Fibroblast of pulmonary artery (primary cell): ENCODE measurements at places on chromosomes 11 and 22.

- peak; percentile 72 for DNase-seq
These were observed 6.7 kb upstream of the CAPRIN1 start for GRCh38 chr11:34044664-34045485.

DNA sequence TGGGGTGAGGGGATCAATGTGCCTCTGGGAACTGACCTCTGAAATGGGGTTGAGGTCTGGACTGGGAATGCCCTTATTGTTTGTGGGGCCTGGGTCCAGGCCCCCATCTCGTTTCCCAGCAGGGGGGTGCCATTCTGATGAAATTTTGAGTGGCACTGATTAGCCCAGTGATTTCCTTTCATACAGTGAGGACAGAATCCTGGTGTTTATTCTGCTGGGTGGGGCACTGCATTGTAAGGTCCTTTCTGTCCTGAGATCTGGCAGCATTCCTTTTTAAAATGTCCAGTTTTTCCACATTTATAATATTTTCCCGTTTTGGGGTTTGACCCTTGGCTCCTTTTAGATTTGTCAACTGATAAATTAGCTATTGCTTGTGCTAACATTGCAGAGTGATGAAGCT, 27.1 kb downstream of the OR10A6 start:
- DNase-seq: no peak

DNA sequence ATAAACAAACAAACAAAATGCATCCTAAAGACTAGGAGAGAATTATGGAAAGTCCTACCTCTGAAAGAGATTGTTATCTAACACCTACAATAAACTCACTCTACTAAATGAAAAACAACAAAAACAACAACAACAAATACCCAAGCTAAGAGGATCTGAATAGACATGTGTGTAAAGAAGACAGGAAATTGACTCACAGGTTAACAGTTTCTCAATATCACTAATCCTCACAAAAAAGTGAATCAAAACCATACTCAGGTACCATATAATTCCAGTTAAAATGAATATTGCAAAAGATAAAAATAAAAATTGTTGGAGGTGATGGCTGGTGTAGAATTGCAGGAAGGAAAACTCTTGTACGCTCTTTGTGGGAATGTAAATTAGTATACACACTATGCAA, 110.4 kb upstream of the TOP3B start:
- DNase-seq: no peak

- DNase-seq: no peak
These were observed 192.6 kb downstream of the DSCAML1 start for GRCh38 chr11:117604336-117604995.

- DNase-seq: peak; percentile 44
These were observed 3.1 kb downstream of the GAB2 start for GRCh38 chr11:78414321-78415051.

- no peak for DNase-seq
These were observed 1.9 kb downstream of the GRAMD4 start for GRCh38 chr22:46622081-46622521.

- peak; percentile 71 for DNase-seq
These were observed 4.7 kb upstream of the C11orf96 start for GRCh38 chr11:43937434-43938411.

GRCh38 chr11:638631-639331, 1.7 kb downstream of the DRD4 start:
- no peak for DNase-seq

DNA sequence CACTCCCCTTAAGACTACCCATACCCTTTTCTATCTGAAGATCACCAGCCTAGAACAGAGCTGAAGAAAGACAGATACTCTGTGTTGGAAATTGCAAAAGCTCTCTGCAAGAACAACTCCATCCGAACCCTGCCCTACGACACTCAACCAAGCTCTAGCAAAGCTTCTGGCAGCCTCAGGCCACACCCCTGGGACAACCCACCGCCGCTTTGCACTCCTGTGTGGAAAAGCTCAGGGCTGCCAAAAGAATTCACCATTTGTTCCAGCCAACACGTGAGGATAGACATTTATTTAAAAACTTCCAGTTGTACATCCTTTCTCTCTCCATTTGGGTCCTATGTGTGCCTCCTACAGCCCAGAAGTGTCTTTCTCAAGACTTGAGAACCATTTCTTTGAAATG, 62.4 kb upstream of the CD5 start:
- DNase-seq: no peak

DNA sequence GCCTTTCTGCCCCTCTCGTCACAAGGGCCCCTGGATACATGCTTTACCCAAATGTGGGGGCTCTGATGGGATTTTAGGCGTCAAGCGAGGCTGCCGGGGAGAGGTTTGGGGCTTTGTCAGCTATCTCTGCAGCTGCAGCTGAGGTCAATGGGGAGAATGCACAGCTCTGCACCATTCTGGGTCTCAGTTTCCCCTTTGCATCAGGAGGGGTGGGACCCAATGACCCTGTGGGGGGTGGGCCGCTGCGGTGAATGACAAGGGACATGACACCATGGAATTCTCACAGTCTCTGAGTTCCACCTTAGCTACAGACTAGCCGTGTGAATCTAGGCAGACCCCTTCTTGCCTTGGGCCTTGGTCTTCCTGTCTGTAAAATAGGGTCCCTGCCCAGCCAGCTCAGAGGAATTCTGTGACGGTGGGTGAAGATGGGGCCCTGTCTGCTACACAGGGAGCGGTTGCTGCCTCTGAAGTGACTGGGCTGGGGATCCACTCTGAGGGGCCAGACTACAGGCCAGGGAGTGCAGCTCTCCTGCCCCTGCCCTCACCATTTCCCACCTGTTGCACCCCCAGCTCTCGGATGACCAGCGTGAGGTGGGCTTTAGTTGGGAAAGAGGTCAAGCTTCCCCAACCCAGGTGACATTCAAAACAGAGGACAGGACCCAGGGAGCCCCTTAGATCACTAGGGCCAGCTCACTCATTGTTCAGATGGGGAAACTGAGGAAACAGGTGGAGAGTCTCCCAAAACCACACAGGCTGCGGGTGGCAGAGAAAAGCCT, 35.9 kb upstream of the WNT11 start:
- DNase-seq: no peak

DNA sequence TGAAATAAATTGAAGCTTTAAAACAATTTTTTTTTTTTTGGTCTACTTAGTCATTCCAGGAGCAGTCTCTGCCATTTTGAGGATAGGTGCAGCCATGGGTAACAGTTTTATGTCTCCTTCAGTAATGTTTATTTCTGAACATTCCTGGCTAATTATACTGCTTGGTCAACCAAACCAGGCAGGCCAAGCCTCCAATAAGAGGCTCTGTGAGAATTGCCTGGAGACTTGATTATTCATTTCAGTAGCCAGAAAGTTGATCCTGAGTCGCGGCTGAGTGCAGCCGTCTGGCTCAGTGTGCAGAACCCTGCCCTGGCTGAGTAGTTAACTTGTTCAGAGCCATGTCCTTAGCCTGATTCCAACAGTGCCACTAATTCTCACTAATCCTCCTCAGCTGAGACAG, 364.0 kb upstream of the FAT3 start:
- DNase-seq: no peak

GRCh38 chr11:123137431-123138224, 57.4 kb downstream of the CLMP start:
- DNase-seq: peak; percentile 80
